ENCODE measurements at places on chromosomes 11 and 22. TPM values are rescaled to one million over a fixed set of nuclear protein-coding genes. Genes with fewer than 3 reads are reported as not detected.

Gene LRRC32
- total RNA-seq, result 0.15 TPM

Gene APOC3
- 1.2 TPM for total RNA-seq

Gene SULT4A1
- total RNA-seq, result 12.0 TPM

Gene PIK3IP1
- total RNA-seq, result 3.6 TPM

Gene KCNQ1OT1
- total RNA-seq, result 1.3 TPM

Gene SMIM38
- 0.46 TPM for total RNA-seq

Gene TMEM132A
- 154 TPM for total RNA-seq

Gene TMPRSS5
- total RNA-seq, result 0.85 TPM

Gene MAML2
- total RNA-seq, result 2.9 TPM

Measured in Panc1 (cell line).